Substantia nigra (tissue), 51 donors: ENCODE measurements at places on chromosomes 3 and 15.

- DNase-seq: no peak
These were observed 2.9 kb downstream of the TLE3 start for GRCh38 chr15:70094690-70095311.

GRCh38 chr15:73747847-73748590 lies 5.1 kb downstream of the INSYN1 start:
- no peak for DNase-seq

DNA sequence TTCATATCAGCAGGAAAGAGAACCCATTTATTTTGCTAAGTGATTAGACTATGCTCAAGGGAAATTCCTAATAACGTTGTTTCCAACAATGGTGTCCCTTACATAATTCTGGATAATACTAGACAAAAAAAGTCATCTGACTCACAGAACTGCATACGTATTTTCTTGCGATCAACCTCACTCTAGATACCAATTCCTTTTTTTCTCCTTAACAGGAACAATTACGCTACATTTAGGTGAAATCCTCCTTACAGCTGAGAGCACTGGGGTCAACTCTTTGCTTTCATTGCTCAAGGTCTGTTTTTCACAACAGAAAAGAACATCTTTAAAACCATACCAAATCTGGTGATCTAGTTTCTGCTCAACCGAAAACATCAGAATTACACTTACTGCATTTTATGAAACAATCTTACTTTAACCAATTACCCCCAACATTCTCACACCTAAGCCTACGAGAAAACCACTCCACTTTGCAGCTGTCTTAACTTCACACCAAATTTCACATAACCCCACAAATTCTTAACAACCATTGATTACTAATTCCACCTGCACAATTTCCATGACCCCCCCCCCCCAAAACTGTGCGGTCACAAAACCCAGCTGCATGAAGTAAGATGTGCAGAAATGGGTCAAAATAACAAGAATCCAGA lies 61.2 kb upstream of the ICE2 start:
- no peak for DNase-seq

- peak; percentile 2 for DNase-seq
These were observed 33.2 kb downstream of the ZNF106 start for GRCh38 chr15:42457445-42458442.

DNA sequence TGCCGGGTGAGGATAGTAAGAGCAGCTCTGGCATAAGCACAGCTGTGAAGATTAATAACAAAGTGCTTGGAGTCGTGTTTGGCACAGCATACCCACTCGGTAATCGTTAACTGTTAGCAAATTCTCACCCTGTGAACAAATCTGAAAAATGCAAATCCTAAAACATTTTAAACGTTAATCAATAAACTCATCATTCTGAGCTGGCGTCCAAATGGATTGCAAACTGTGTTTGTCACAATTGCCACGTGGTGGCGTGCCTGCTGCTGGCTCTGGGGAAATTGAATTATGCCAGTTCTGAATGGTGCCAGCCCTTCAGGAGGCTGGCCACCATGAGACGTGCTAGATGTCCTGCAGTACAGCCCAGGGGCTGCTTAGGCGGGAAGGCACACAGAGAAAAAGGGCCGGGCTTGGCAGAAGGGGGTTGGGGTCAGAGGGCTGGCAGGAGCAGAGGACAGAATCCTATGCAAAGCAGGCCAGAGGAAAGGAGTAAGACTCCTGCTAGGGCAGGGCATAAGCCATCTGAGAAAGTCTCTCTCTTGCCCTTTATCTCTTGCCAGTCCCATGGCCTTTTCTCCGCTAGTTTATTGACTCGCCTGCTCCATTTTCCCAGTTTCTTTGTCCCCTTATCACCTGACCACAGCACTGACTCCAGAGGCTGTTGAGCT lies 22.1 kb upstream of the POLG start:
- no peak for DNase-seq

DNA sequence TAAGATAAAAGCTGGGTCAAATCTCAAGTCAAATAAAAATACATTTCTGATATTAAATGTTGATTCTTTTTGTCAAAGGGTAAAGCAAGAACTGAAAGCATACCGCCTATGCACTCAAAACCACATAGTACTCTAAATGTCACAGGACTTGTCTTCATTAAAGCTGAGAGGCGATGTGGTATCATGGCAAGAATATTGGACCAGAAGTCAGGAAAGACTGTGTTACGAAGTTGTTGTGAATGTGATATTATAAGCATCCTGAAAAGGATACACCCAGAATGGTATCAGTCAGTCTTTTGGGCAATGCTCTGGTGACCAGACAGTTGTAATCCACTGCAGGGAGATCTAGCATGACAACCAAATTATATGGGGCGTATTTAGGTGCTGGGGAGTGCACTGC lies 33.8 kb downstream of the TIGIT start:
- DNase-seq: no peak

DNA sequence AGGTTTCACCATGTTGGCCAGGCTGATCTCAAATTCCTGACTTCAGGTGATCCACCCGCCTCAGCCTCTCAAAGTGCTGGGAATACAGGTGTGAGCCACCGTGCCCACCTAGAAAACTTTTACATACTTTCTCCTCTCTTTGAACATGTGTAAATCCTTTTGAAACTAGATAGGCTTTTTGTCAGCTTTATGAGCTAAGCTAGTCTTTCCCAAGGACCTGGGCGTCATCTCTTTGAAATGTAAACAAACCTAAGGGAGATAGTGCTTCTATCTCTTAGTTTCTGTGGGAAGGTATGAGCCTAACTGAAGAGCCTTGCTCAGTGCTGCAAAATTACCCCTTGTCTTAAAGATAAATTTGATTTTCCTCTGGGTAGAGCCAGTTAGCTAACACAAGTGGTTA lies 4.8 kb downstream of the CX3CR1 start:
- no peak for DNase-seq

DNA sequence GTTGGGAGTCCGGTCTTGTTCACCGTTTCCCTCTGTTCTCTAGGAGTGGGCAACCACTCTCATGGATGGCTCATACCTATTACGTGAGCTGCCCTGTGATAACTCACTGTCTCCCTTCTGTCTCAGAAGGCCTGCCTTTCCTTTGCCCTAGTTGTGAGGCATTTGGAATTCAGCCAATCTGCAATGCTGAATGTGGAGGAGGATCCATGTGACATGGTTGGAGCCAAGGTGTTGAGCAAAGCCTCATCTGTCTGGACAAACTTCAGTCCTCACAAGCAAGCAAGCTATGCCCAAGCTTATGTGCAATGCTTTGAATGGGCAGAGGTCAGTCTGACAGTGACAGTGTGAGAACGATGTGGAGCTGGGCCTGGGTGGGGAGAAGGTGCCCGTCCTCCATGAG lies 37.8 kb upstream of the ATP10A start:
- DNase-seq: no peak

- no peak for DNase-seq
These were observed 37.2 kb downstream of the WHAMM start for GRCh38 chr15:82846621-82847020.

DNA sequence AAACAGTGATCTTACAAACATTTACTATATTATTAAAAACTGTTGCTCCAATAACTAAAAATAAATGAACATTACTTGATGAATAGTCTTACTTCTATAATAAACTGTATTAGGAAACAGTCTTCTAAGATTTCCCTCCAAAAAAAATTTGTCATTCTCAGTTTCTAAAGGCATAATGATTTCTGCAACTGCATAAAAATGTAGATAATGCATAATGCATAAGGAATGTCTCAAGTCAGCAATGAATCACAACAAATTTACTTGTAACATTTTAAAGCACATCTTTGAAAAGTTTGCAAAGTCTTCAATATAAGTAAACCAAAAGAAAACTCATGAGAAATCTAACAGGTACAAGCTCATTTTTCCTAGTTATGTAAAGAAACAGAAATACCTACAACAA lies 113.5 kb downstream of the VPS13C start:
- no peak for DNase-seq

GRCh38 chr15:47349179-47349578 lies 368.1 kb upstream of the SEMA6D start:
- no peak for DNase-seq
